ENCODE measurements at places on chromosomes 1 and 21. TPM values are rescaled to one million over a fixed set of nuclear protein-coding genes. Genes with fewer than 3 reads are reported as not detected.

GRCh38 chr1:231059566-231060193, 19.6 kb upstream of the FAM89A start:
- no peak for DNase-seq

DNA sequence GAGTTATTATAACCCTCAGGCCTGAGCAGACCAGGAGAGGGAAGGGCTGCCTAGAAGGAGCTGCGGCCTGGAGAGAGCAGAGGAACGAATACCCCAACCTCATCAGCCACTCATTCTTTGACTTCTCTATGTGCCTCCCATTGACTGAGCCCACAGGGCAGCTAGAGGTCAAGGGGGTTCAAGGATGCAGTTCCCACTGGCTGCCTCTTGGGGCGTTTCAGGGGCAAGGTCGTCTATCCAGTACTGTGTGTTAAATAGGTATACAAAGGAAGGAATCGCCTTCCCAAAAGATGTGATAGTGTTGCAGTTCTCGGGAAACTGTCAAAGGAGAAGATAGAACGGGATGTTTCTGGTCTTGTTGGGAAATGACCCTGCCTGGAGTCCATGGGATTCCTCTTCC, 250.6 kb downstream of the PRDM2 start:
- no peak for DNase-seq

HFM1 gene
- total RNA-seq: 0.35 TPM

FAM131C gene
- total RNA-seq: not detected

Data from left lobe of liver (tissue), 2 donors.